NCI-H1417 treated with DMSO at 0.1 percent for 48 hours (cell line): ENCODE measurements at places on chromosomes 2 and 18.

DNA sequence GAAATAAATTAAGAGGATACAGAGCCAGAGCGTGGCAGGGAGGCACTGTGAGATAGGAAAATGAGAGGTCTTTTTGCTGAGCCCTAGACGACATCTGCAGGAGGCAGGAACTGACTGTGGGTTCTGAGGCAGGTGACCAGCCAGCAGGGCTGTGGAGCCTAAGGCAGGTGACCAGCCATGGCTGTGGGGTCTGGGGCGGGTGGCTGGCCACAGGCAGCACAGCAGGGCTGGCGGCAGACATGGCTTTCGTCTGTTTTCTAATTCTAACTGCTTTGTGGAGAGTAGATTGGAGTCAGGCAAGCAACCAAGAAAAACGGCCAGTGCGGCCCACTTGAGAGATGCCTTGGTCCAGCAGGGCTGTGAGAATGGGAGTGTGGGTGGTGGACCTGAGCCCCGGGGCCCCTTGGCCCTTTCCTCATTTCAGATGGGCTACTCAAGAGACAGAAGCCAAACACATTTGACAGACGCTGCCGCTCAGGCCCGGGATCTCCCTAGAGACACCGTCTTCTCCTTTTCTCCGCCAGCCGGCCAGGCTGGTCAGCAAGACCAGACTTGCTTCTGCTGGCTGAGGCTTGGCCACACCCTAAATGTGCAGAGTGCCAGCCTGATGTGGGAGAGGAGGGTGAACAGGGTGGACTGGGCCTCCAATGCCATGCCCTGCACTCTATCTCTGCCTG, 19.7 kb upstream of the GNAL start:
- no peak for DNase-seq

DNA sequence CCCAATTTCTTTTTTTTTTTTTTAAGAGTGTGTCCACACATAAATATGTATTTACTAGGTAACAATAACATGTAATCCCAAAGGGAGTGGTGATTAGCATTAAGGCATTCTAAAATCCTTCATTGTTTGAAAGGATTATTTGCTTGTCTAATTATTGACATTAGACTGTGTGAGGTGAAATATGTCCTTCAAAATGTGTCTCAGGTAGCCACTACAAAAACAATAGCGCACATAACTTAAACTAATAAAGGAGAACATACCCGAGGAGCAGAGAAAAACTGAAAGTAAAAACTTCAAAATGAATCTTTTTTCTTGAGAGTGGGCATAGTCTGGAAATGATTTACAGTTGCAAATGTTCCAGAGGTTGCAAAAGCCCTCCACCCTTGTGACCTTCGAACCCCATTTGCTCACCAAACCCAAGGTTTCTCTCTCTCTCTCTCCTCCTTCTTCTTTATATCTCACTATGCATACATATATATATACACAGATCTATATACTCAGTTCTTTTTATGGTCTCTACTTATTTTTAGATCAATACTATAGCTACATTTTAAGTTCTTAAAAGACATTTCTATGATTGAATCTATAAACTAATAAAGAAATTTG, 24.4 kb upstream of the FRZB start:
- DNase-seq: no peak

- no peak for DNase-seq
These were observed 101.5 kb upstream of the DSEL start for GRCh38 chr18:67618061-67618460.

DNA sequence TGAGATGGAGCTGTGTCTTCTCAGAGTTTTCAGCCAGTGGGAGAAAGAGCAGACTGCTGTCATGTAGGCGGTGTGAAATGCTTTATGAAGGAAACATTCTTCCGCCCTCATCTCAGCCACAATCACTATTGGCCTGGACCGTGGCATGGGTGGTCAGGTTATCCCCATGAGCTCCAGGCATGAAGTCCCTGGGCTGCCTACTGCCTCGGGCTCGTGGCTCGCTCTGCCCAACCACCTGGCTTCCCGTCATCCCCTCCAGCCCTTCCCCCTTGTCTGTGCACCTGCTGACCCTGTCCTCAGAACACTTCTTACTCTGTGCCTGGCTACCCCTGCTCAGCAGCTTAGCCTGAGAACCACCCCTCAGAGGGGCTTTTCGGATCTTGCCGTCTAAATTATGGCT, 15.5 kb downstream of the COLEC11 start:
- no peak for DNase-seq

DNA sequence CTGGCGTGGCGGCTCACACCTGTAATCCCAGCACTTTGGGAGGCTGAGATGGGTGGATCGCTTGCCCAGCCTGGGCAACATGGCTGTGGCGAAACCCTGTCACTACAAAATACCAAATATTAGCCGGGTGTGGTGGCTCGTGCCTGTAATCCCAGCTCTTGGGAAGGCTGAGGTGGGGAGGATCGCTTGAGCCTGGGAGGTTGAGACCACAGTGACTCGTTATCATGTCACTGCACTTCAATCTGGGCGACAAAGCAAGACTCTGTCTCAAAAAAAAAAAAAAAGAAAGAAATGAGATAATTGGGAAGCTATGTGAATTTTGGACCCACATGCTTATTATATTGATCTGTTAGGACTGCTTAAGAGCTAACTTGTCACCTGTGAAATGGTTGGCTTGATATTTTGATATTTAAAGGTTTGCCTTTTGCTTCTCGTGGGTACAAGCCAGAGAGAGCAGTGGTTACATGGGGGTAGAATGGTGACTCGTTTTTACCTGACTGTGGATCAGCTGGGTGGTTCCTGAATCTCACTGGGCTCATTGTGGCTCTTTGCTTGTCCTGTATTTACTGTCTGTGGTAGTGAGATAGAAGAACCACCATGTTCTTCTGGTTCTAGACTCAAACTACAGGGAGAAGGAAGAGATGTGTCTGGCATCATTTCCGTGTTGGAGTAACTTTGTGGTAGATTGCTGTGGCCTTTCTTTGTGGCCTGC, 28.9 kb downstream of the ZNF532 start:
- no peak for DNase-seq

DNA sequence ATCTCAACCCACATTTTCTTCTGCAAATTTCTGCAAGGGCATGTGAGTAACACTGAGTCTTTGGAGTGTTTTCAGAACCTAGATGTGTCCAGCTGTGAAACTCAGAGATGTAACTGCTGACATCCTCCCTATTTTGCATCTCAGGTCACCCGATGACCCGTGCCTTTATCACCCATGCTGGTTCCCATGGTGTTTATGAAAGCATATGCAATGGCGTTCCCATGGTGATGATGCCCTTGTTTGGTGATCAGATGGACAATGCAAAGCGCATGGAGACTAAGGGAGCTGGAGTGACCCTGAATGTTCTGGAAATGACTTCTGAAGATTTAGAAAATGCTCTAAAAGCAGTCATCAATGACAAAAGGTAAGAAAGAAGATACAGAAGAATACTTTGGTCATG, 8.0 kb downstream of the UGT1A1 start:
- DNase-seq: no peak

- DNase-seq: no peak
These were observed 38.7 kb downstream of the RALBP1 start for GRCh38 chr18:9513971-9514512.

- DNase-seq: no peak
These were observed 40.6 kb downstream of the TRABD2A start for GRCh38 chr2:84840306-84840705.
